ENCODE measurements at places on chromosomes 1 and 21.

DNA sequence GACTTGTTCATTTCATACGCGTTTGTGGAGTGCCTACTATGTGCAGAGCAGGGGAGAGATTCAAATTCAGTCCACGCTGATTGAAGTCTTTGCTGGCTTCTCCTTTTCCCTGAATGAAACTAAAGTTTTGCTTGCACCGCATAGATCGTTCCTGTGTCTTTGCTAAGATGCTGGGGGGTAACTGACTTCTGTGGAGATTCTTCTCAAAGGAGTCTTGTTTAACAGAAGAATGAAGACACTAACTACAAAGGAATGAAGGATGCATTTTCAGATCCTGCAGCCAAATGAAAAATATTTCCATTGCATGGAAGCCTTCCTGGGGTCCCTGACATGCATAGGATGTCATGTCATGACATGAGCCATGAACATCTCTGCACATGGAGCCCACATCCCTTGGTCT, 26.9 kb upstream of the H6PD start:
- no peak for DNase-seq

DNA sequence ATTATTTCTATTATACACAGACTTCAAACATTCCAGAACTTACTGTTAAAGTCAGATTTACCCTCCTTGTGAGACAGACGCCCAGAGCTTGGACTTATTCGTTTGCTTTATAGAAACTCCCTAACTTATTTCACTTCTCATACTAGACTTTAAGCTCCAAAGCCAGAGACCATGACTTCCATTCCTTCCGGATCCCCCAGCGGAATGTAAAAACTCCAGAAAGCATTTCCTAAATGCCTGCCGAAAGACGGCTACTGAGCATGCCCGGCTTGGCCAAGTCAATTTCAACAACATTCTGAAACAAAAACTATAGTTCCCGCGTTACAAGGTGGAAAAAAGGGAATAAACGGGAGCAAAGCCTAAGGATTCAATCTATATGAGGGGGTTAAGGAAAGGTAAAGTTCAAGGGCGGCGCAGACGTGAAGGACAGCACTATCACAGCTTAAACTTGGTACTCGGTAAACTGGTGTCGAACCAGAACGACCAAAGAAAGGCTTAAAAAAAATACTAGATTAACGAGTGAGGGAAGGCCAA, 1.1 kb downstream of the USP48 start:
- DNase-seq = no peak

GRCh38 chr1:147673406-147673805, 3.1 kb upstream of the ACP6 start:
- no peak for DNase-seq

DNA sequence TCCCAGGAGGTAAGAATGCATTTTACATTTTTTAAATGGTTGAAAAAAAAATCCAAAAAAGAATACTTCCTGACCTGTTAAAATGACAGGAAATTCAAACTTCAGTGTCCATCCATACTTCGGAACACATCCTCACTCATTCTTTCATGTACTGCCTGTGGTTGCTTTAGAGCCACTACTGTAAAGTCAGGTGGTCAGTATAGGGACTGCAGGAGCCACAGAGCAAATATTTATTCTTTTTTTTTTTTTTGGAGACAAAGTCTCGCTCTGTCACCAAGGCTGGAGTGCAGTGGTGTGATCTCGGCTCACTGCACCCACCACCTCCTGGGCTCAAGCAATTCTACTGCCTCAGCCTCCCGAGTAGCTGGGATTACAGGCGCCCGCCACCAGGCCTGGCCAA, 124.7 kb downstream of the CLIC6 start:
- DNase-seq = no peak

GRCh38 chr1:220056374-220056773, 10.1 kb upstream of the EPRS1 start:
- DNase-seq = no peak
